Sciatic nerve (tissue), 2 donors: ENCODE measurements at places on chromosomes 5 and 9. TPM values are rescaled to one million over a fixed set of nuclear protein-coding genes. Genes with fewer than 3 reads are reported as not detected.

The ZFP37 gene
- 6.5 TPM for total RNA-seq

The TAF11L10 gene
- not detected for total RNA-seq

The ZMAT2 gene
- 36.9 TPM for total RNA-seq

DNA sequence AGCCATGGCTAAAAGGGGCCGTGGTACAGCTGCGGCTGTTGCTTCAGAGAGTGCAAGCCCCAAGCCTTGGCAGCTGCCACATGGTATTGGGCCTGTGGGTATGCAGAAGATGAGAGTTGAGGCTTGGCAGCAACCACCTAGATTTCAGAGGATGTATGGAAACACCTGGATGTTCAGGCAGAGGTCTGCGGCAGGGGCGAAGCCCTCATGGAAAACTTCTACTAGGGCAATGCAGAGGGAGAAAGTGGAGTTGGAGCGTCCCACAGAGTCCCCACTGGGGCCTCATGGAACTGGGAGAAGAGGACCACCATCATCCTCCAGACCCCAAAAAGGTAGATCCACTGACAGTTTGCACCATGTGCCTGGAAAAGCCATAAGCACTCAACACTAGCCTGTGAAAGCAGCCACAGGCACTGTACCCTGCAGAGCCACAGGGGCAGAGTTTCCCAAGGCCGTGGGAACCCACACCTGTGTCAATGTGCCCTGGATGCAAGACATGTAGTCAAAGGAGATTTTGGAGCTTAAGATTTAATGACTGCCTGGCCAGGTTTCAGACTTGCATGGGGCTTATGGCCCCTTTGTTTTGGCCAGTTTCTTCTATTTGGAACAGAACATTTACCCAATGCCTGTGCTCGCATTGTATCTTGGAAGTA is 65.9 kb downstream of the DMXL1 start:
- DNase-seq, result no peak

GRCh38 chr9:123957168-123957721 is 27.3 kb upstream of the DENND1A start:
- DNase-seq, result no peak

GRCh38 chr9:22088717-22089061 is 79.6 kb upstream of the CDKN2B start:
- DNase-seq, result no peak

DNA sequence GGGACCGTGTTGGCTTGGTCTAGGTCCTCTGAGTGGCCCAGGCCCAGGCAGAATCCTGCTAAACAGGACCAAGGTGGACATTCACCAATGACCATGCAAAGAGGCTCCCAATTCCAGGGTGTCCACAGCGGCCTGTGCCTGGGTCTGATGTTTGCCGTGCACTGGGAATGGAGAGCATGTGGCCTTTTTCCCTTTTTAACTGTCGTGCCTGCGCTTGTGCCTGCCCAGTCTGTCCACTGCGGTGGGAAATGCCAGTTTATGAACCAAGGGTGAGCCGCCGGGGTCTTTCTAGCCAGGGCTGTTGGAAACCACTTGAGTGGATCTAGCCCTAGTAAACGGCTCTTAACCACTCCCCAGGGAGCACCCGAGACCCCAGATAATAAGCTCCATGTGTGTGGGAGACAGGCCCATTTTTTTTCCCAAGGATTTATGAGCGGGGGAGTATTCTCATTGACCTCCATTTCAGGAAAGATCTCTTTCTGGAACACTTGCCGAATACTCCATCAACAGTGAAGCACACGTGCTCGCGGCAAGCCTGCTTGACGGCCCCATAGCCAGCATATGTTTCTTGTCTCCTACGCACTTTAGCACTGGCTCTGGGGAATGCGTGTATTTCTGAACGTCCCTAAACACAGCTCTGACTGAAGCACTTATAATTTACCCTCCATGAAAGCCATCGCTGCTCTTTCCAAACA is 93.2 kb upstream of the PHYKPL start:
- DNase-seq, result no peak

- DNase-seq, result no peak
Measured at GRCh38 chr9:33908749-33909148, 91.8 kb downstream of the UBE2R2 start.
